ENCODE measurements at places on chromosomes 16 and 17. TPM values are rescaled to one million over a fixed set of nuclear protein-coding genes. Genes with fewer than 3 reads are reported as not detected.

DNA sequence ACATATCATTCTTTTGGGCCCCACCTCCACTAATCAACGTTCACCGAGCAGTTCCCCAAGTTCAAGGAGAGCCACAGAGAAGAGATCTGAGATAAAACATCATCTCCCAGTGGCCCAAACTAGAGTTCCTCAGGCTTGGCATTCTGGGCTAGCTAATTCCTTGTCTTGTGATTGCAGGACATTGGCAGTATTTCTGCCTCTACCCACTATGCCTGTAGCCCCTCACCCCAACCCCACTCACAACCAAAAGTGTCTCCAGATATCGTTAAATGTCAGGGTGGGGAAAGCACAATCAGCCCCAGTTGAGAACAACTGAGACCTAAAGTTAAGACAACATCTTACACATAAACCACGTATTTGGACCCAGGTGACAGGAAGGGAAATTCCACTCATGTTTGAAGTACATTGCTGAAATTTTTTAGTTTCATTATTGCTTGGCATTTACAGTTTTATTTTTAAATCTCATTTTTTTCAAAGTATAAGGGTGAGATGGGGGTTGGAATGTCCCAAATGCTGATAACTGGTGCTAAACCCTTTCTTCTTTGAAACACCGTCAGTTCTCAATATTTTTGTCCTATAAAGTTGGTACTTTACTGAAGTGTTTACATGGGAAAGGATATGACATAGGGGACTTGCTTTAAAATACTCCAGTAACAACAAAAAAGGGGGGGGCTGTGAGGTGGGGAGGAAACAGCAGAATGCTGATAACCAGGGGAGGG, 13.6 kb downstream of the ZC3H7A start:
- no peak for DNase-seq

GRCh38 chr16:12546918-12547607, 256.6 kb downstream of the CPPED1 start:
- no peak for DNase-seq

The RPL23 gene
- 2,917 TPM for polyA plus RNA-seq

GRCh38 chr17:31627960-31628359, 231.1 kb downstream of the COPRS start:
- DNase-seq: no peak

The UMOD gene
- polyA plus RNA-seq: not detected

The NEK8 gene
- 2.2 TPM for polyA plus RNA-seq

The OTOP3 gene
- polyA plus RNA-seq: not detected

- DNase-seq: no peak
Observed at GRCh38 chr16:51151435-51151960, 428 bp upstream of the SALL1 start.

The LPCAT2 gene
- polyA plus RNA-seq: not detected

DNA sequence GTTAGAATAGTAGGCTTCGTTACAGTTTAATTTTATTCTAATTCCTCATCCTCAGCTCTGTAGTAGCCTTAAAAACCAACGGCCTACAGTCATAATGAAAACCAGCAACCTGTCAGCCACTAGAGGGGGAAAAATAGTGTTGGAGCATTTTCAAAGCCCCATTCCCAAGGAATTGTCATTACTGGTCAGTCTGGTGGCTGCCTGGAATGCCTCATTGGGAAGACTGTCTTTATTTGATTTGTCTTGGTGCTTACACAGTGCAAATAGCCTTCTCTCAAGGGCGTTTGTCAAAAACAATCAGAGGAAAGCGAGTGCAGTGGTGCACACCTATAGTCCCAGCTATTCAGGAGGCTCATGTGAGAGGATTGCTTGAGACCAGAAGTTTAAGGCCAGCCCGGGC, 4.7 kb downstream of the LPCAT2 start:
- DNase-seq: no peak

The CNOT1 gene
- polyA plus RNA-seq: 84.2 TPM

DNA sequence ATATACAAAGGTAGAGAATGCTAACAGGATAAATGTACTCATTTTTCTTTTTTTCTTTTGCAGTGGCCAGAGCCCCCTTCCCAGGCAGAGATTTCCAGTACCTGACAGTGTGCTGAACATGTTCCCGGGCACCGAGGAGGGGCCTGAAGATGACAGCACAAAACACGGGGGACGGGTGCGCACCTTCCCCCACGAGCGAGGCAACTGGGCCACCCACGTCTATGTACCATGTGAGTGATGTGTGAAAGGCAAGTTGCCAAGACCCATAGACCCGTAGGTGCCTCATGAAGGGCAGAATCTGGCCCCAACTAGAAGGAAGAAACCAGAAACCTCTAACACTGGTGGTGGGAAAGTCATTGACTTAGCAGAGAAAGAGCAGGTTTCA, 1.2 kb downstream of the USB1 start:
- no peak for DNase-seq

- no peak for DNase-seq
Observed at GRCh38 chr16:67644038-67644437, 906 bp upstream of the CARMIL2 start.

- no peak for DNase-seq
Observed at GRCh38 chr16:89370081-89370511, 120.3 kb downstream of the ANKRD11 start.

GRCh38 chr16:1258906-1259759, 3.3 kb downstream of the TPSD1 start:
- DNase-seq: no peak

GRCh38 chr17:50022463-50023130, 27.6 kb upstream of the DLX3 start:
- DNase-seq: no peak

The CD300LF gene
- polyA plus RNA-seq: 0.14 TPM

The BIRC5 gene
- polyA plus RNA-seq: 11.8 TPM

All from muscle of arm (tissue), 14 donors.